M059J (cell line): ENCODE measurements at places on chromosomes 1 and 21. TPM values are rescaled to one million over a fixed set of nuclear protein-coding genes. Genes with fewer than 3 reads are reported as not detected.

DNA sequence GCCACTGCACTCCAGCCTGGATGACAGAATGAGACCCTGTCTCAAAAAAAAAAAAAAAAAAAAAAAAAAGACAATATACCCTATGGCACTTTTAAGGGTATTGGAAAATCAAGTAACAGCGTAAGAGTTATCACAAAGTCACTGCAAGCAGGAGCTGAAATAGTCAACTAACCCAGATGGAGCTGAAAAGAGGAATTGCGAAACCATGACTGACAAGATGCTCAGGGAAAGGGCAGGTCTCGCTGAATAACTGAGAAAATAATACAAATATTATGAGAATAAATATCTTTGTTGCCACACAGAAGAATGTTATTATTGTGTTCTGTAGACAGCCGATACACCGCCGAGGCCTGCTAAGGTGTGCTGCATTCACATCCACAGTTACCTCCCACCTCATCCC is 17.8 kb downstream of the HLCS start:
- no peak for DNase-seq

DNA sequence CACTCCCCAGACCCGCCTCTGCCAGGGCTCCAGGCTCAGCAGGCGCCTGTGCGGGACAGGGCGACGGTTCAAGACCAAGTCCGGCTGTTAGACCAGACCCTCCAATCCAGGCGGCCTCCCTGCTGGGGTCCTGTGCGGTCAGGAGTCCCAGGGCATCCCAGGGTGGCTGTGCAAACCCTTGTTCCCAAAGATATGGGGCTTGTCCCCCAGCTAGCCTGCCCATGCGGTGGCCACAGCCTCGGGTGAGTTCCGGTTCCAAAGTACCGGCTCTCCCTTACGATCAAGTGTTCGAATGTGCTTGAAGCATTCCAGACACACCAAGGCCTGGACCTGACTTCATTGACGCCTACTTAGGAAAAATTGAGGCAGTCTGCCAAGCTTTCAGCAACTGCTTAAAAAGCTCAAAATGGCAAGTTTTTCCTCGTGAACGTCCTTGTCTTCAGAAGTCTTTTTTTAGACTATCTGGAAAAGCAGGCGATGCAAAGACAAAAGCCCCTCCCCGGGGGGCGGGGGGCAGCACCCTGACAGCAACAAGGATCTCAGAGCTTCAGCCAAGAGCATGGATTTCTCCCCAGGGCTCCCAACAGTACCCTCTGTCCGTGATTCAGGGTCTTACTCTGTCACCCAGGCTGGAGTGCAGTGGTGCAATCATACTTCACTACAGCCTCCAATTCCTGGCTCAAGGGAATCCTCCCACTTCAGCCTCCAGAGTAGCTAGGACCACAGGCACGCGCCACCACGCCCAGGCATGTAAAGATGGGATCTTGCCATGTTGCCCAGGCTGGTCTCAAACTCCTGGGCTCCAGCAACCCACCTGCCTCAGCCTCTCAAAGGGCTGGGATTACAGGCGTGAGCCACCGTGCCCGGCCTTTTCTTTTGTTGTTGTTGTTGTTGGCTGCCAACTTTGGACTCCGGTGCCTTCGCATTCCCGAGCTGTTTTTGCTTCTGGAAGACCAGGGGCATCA is 2.3 kb downstream of the FAAP20 start:
- DNase-seq = no peak

DNA sequence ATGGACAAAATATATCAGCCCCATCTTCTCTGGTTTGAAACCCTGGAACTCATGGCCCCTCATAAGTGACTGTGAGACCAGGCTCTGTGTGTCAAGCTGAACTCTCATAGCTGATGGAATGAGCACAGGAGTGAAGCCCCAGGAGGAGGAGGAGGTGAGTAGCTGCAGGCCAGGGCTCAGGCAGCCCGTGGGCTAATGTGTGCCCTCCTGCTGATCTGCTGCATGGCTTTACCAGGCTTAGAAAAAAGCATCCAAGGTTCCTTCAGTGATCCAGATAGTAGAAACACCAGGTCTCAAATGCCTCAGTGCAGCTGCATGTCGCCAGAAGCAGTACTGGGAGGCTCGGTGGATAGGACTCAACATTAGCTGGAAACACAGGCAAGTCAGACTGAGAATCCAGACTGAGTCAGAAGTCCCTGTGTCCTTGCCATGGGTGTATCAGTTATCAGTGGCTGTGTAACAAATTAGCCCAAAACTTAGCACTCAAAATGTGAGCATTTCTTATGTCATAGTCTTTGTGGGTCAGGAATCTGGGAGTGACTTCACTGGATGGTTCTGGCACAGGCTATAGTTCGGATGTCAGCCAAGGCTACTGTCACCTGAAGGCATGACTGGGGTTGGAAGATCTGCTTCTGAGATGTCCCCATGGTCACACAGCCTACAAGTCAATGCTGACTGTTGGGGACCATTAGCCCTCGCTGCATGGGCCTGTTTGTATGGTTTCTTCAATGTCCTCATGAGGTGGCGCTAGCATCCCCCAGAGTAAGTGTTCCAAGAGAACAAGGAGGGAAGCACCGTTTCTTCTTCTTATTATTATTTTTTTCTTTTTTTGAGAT is 255.4 kb upstream of the IRF2BP2 start:
- DNase-seq = no peak

DNA sequence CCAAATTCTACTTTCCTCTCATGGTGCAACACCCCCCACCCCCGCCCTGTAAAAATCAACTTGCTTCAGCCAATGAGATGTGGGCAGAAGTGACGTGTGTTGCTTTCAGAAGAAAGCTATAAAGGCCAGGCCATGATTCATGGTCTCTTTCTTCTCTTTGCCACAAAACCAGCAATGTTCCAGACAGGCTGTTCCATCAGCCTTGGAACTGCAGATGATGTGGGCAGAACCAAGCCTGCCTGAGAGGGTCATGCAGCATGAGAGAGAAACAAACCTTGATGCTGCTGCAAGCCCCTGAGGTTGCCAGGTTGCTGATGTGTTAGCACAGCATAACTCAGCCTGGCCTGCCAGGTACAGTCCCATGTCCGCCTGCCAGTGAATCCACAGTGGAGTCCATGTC is 41.8 kb downstream of the MIS18A start:
- no peak for DNase-seq

- DNase-seq = no peak
Measured at GRCh38 chr1:63199706-63200335, 122.5 kb upstream of the FOXD3 start.

DNA sequence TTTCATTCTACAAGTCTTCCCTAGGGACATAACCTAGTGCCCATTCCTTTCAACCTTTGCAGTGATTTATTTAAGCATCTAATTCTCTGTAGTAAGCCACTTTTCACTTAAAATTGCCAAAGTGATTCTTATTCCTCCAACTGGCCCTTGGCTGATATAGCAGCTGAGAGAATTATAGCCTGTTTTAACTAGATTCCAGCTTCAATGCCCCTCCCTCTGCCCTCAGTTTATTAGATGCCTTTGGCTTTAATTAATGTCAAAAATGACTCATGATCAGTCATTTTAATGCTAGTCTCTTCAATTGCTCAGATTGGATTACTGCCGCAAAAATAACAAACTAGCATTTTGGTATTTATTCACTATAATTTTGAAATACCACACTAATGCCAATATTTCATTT is 145.4 kb upstream of the KCTD3 start:
- peak; percentile 67 for DNase-seq

DNA sequence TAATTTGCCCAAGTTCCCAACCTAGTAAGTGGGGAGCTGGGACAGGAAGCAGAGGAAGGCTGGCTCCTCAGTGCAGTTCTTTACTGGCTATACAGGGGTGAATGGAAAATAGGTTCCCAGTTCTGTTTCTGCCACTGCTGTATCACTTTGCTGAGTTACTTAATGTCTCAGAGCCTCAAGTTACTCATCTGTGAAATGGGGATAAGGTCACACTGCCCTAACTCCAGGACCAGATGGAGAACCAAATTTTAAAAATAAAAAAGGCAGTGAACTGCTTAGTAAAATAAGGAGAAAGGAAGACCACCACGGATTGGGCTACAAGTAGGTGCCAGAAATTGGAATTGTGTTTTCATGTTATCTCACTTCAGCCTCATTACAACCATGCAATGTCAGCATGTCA is 147.8 kb downstream of the OMA1 start:
- no peak for DNase-seq

The OR2T33 gene
- not detected in 2 replicates for total RNA-seq

DNA sequence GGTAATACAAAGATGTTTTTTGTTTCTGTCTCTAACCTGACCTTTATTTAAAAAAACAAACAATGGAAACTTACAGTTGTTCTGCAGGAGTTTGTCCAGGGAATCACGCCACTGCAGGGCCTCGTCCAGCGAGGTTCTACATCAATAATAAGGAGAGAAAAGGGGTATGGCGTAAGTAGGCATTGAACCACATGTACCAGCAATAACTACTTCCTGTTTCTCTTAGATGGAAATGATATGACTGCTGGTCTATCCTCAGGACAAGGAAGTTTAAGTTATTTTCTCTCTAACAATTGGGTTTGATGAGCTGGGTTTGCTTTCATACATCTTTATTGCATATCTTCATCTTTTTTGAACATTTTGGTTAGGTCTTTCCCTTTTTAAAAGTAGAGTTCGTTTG is 40.9 kb downstream of the RGS5 start:
- no peak for DNase-seq

DNA sequence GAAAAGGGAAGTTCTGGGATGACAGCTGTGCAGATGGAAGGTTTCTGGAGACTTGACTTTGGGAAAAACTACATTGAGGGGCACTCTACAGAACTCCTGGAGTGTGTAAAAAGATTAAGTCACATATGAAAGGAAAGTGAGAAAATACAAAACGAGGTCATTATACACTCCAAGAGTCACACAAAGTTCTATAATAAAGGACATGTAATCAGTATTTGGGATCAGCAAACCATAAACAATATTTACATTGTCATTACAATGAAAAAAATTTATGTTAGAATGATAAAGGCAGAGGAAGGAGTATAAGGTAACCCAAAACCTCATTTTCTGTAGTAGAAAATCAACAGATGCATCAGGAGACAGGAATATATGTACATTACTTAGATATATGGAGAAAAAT is 22.8 kb downstream of the NUP133 start:
- DNase-seq = no peak

- no peak for DNase-seq
Measured at GRCh38 chr1:229812693-229813092, 186.6 kb downstream of the URB2 start.

DNA sequence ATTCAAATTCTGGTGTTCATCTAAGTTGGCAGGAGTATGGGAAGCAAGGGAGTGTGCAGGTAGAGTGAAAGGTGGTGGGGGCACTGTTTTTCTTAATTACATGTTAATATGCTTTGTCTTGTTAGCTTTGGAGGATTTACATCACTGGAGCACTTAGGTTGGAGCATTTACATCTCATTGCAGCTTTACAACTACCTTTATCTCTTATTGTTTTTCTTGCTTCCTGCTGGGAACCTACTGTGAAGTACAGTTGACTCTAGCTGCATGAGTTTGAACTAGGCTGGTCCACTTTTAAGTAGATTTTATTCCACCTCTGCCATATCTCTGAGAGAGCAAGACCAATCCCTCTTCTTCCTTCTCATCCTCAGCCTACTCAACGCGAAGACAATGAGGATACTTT is 554.8 kb upstream of the B3GALT2 start:
- DNase-seq = no peak

GRCh38 chr21:45283035-45283610 is 4.6 kb downstream of the POFUT2 start:
- no peak for DNase-seq

DNA sequence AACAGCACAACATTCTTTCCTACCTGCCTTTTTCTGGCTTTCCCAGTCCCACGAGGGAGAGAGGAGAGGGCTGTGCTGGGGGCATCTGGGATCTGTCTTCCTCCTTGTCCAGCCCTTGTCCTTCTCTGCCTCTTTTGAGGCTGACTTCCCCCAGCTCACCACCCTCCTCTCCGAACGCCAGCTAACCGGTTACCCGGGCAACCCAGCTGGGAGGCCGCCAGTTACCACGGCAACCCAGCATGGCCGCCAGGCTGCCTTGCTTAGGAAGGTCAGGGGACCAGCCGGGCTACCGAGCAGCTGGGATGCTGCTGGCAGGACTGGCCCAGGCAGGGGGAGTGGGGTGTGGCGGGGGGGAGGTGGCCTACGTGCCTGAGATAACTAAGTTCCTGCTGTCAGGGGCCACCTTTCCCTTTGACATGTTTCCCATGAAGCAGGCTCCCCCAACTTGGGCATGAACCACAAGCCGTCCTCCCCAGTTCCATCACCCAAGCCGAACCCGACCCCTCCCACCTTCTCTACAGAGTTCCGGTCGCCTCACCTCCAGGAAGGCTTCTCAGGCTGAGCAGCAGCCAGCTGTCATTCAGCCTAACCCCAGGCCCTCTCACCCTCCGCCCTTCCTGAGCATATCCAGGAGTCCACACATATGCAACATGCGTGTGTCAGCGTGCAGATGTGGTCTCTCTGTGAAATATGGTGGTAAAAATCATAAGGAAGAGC is 8.7 kb downstream of the PLEKHA6 start:
- DNase-seq = peak; percentile 85

DNA sequence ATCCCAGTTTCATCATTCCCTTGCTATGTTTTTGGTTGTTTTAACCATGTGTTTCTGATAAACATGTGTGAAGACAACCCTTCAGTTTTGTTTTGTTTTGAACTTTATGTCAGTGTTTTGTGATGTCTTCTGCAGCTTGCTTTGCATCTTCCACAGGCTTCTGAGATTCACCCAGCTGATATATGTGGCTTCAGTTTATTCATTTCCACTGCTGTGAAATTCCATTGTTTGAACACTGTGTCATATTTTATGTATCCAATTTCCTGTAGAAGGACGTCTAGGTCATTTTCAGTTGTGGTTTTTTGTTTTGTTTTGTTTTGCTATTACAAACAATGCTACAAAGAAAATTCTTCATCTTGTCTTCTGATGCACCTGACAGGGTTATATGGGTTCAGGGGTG is 27.2 kb upstream of the SLC26A9 start:
- no peak for DNase-seq

The ACOT11 gene
- total RNA-seq = 0.64 and 0.66 TPM in 2 replicates

The GJA9 gene
- not detected in 2 replicates for total RNA-seq

GRCh38 chr1:170857955-170858354 is 77.4 kb upstream of the MROH9 start:
- no peak for DNase-seq

DNA sequence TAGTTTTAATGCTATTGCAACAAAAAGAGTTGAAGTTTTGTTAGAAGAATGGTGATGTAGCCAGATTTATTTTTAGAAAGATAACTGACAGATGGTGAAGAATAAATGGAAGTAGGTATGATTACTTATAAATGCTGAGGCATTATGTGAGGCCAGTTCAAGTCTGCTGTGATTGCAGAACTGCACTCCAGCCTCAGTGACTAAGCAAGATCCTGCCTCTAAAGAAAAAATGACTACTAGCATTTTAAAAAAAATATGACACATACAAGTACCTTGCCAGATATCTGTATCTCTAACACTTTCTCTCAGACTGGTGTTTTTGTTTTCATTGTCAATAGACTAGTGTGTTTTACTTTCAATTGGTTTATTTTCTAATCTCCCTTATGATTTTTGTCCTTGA is 1242.4 kb upstream of the ADGRL4 start:
- DNase-seq = no peak

The USP21 gene
- total RNA-seq = 7.9 and 10.1 TPM in 2 replicates

The IL19 gene
- total RNA-seq = not detected in 2 replicates
